ENCODE measurements at places on chromosomes 2 and 18. TPM values are rescaled to one million over a fixed set of nuclear protein-coding genes. Genes with fewer than 3 reads are reported as not detected.

CNRIP1 gene
- 0.36 TPM for total RNA-seq

DNA sequence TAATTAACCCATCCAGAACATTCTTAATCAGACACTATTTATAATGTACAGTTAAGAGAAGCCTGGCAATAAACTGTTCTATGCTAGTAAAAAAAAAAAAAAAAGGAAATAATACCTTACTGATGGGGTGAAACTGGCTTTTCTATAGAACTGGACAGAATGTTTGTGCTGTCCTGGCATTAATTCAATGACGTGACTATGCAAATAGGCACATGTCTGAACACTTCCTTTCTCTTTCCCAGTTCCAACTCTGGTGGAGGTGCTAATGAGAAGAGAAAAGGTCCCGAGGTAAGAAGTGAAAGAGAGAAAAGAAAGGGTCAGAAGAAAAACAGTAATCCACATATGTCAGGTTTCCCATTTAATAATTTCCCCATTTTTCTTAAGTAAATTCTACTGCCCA is 508.4 kb downstream of the ZEB2 start:
- DNase-seq: no peak

GRCh38 chr2:19883971-19884720 is 17.6 kb downstream of the TTC32 start:
- DNase-seq: no peak

DNA sequence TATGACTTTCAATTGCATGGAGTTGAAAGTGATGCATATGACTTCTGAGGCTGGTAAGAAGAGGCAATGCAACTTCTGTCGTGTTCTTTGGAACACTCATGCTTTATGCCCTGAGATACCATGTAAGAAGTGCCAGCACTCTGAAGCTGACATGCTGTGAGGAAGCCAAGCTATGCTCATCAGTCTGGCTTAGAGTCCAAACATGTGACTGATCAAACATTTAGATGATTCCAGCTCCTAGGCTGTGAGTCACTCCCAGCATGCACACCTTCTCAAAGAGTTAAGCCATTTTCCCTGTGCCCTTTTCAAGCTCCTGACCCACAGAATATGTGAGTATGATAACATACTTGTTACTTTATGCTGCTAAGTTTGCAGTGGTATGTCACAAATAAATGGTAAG is 15.8 kb upstream of the VRK2 start:
- DNase-seq: no peak

DNA sequence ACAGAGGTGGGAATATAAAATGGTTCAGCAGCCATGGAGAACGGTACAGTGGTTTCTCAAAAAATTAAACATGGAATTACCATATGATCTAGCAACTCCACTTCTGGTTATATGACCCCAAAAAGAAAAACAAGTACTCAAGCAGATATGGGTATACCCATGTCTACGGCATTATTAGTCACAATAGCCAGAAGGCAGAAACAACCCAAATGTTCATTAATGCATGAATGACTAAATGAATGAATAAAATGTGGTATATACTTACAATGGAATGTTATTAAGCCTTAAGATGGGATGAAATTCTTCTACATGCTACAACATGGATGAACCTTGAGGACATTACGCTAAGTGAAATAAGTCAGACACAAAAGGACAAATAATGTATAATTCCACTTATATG is 266.8 kb upstream of the FBXO11 start:
- DNase-seq: no peak
